Thymus (tissue), 14 donors: ENCODE measurements at places on chromosomes 1 and 21.

- DNase-seq, result no peak
These were observed 606.9 kb downstream of the NUF2 start for GRCh38 chr1:163928651-163929050.

GRCh38 chr1:155080312-155081228 is 1.9 kb downstream of the EFNA3 start:
- DNase-seq, result no peak

DNA sequence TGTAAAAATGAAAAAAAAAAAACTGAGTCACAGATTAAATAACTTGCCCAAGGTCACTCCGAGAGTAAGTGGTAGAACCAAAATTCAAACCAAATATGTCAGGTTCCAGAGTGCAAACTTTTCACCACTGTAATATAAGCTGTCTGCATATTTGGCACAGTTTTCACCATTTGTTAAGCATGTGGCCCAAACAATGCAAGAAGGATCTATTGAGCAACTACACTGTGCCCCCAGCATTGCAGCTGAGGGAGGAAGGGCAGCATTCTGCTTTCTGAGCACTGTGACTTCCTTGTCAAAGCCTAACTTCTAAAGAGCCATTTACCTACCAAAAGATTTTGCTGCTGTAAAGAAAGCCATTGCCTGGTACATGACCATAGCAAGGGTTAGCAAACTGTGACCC is 133.4 kb downstream of the SYT2 start:
- DNase-seq, result no peak

- no peak for DNase-seq
These were observed 9.6 kb upstream of the AMY2B start for GRCh38 chr1:103561643-103562395.

DNA sequence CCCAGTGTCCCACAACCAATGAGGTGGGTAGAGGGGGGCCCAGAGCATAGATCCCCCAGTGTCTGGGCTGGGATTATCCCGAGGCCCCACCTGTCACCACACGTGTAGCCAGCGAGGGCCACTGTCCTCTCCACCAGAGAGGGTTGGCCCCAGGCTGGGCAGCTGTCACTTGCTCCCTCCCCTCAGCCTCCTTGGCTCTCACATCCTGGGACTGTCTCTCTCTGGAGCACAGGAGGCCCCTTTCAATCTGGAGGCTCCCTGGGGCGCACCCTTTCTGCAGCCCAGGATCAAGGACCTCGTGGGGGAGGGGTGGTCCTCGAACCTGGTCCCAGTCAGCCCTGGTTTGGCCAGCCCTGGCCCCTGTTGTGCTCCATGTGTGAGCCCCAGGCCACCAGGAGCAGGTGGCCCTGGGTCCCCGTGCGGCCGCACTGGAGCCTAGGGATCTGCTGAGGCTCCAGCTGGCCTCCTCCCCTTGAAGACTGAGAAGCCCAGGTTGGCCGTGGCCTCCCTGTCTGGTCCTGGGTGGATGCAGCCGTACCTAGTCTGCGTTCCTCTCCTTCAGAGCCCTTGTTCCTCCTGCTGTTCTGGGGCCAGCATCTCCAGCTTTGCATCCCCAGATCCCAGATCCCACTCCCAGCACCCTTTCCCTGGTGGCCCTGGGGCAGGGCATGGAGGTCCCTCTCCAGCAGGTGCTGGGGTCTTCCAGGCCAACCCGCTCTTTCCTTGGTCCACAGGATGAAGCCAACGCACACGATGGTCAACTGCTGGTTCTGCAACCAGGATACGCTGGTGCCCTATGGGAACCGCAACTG is 6.7 kb downstream of the TMEM201 start:
- DNase-seq, result no peak

- DNase-seq, result no peak
These were observed 11.7 kb downstream of the PKN2 start for GRCh38 chr1:88695781-88696180.

DNA sequence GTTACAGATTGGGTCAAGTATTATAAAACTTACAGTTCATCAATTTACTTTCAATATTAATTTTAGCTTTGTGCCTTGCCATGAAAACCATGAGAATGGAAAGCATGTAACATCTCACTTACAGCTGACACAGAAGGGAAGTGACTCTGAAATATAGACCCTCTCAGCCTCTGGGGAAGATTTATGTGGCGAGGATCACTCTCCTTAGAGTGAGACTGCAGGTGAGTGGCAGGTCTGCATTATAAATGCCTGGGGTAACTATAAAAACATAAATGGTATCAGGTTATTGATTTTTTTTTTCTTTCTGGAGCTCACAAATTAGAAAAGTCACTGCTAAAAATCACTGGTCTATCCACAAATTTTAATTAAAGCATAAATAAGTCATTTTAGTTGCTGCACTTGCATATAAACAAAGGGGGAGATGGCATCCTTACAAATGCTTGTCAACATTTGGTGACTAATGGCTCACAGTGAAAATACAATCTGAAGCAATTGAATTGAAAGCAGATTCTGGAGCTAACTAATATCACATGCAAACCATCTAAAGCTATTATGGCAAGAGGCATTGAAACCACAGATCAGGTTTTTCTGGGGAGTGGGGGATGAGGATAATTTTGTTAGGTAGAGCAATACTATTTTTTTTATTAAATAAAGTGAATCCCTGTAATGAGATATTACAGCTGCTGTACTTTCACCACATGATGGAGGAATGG is 200.9 kb downstream of the TM2D1 start:
- DNase-seq, result no peak

GRCh38 chr1:243288062-243288461 is 32.2 kb downstream of the SDCCAG8 start:
- no peak for DNase-seq

DNA sequence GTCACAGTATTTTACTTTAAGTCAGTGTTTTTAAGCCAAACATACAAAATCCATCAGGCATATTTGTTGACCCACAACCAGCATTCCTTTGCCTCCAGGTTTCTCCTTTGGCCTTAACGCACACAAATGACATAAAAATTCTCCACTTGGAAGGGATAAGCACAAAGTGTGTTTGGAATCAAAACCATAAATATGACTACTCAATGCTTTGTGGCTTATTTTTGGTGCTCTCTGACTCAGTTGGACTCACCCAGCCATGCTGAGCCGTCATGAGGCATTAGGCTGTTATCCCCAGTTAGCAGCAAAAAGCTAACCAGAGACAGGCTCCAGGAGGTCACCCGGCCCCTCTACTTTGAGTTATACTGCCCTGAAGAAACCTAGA is 948 bp downstream of the PRUNE1 start:
- DNase-seq, result no peak

- no peak for DNase-seq
These were observed 1521.4 kb downstream of the PLA2G4A start for GRCh38 chr1:188350104-188350503.

- peak; percentile 17 for DNase-seq
These were observed 532 bp downstream of the ERO1B start for GRCh38 chr1:236281198-236281653.

DNA sequence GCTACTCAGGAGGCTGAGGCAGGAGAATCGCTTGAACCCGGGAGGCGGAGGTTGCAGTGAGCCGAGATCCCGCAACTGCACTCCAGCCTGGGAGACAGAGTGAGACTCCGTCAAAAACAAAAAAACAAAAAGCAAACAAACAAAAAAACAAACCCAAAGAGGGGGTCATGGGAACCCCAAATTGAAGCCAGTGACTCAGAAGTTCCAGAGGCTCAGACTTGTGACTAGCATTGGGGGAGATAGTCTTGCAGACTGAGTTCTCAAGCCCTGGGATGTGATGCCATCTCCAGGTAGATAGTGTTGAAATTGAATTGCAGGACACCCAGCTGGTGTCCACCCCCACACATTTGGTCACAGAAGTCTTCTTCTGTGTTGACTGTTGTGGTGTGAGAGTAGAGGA is 24.9 kb upstream of the ENO1 start:
- DNase-seq, result no peak

- no peak for DNase-seq
These were observed 9.0 kb downstream of the SH2D2A start for GRCh38 chr1:156807627-156808026.

GRCh38 chr1:29676496-29676895 is 440.2 kb downstream of the PTPRU start:
- no peak for DNase-seq

GRCh38 chr1:164564378-164564777 is 5.4 kb downstream of the PBX1 start:
- no peak for DNase-seq

DNA sequence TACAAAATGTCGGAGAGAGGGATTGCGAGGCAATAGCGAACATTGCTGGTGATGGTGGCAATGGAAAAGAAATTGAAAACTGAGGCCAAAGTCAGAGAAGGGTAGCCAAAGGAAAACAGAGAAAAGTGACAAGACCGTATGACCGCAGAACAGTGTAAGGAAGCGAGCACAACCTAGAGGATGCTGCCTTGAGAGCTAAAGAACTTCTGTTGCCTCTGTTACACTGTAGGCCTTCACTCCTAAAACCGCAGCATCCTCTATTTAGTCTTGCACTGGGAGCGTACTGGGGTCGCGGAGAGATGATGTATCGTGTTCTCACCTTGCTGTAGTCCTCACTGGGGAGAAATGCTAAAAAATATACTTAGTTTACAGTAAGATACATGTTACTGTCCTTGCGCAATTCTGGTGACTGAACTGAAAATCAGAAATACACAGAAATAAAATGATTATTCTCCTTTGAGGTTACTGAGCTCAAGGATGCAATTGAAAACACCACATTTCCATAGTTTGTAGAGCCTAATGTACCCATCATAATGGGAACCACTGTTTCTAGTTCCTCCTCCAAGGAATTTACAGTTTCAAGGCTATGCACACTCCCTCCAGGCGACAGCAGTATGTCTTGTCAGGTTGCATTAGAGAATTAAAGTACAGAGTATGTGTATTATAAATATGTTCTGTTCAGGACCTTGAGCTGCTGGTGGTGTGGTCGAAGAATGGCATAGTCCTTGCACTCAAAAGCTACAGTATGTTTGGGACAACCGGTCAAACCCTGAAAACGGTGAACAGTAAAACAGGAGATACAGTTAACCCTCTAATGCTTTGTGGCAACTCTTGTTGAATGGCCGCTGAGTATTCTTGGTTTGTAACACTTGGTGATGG is 1.3 kb downstream of the NEK7 start:
- DNase-seq, result no peak

DNA sequence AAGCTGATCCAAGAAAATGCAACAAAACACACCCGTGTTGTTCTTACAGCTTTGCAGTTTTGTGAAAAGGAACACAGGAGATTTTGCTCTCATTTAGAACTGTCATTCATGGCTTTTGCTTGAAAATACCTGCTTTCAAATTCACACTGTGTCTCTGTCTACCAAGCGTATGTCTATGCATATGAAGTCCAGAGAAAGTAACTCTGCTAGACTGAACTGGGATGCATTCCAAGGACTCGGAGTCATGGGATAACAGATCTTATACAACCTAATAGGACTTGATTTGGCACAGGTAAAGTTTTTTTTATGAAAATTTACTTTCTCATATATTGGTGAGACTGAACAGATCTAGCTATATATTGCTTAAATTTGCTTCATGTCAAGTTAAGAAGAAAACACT is 102.4 kb downstream of the PTGER3 start:
- DNase-seq, result no peak

- DNase-seq, result no peak
These were observed 20.7 kb upstream of the SLC25A33 start for GRCh38 chr1:9518454-9518998.

- DNase-seq, result no peak
These were observed 137.7 kb upstream of the SMYD2 start for GRCh38 chr1:214143006-214143992.

GRCh38 chr1:112527266-112528010 is 18.7 kb downstream of the WNT2B start:
- no peak for DNase-seq

DNA sequence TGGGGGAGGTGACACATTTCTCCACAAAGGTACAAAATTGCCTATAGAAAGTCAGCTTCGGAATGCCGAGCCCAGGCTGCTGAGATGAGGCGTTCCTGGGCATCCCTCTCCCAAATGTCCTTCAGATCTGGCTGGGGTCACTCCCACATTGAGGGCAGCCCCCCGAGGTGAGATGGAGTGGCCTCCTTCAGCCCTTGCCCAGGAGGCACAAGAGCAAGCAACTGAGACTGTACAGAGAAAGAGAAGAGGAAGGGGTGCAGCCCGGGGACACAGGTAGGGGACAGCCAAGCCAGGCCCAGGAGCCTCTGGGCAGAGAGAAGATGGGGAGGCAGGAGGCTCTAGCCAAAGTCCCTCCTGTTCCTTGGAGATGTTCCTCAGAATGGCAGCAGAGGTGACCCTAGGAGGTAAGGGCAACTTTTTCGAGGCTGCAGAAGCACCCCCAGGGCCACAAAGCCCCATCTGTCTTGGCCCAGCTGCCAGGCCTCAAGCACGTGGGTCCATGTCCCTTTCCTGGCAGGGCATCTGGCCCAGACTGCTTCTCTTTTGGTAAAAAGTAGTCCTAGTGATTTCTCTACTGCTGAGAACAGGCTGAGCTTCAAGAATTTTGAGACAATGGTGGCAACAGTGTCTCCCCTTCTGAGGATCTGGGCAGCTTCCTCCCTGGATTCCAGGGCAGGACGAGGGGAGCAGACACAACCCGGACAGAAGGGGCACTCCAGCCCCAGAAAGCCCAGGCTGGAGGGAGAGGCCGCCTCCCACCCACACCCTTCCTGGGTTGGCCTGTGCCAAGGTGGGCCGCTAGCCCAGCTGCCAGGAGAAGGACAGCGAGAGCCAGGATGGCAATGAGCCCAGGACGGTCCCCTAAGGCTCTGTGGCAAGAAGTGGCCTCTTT is 68.0 kb downstream of the LRRN2 start:
- DNase-seq, result no peak

DNA sequence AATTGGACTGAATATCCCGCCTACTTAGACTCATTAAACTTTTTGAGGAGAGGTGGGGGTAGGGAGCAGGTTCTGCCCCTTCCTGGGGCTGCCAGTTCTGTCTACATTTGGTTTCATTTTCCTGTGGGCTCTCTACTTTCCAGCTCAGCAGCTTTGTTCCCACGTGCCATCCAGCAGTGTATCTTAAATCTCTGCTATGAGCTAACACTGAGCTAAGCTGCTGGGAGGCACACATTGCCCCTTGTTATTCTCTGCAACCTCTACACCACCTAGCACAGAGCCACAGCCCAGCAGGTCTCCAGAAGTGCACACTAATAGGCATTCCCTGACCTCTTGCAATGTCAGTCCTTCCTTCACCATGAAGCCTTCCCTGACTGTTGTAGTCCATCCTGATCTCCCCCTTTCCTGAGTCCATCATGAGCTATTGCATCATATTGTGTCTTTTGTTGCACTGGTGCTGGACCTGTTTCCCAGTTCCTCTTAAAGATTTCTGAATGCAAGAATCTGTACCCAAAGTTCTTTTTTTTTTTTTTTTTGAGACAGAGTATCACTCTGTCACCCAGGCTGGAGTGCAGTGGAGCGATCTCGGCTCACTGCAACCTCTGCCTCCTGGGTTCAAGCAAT is 28.7 kb upstream of the NRDC start:
- DNase-seq, result no peak

- DNase-seq, result no peak
These were observed 5.7 kb upstream of the CCT8 start for GRCh38 chr21:29078869-29079767.

GRCh38 chr1:34982820-34983376 is 2.2 kb downstream of the TMEM35B start:
- DNase-seq, result no peak

DNA sequence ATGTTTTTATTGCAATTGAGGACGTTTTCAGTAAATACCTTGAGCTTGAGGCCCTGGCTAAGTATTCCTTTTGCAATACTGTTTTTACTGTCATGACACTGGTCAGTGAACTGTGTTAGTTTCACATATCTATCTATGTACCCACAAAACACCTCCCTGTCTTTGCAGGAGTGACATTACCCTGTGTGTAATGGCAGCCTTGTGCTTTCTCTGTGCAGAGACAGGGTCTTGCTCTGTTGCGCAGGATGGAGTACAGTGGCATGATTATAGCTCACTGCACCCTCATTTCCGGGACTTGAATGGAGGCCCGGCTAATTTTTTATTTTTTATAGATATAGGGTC is 8.9 kb downstream of the YBX1 start:
- DNase-seq, result no peak
